ENCODE measurements at places on chromosomes 12 and 14.
A peak's percentile ranks its signal among the peaks of the same experiment; 100 is the strongest.

- peak; percentile 57 for DNase-seq
Measured at GRCh38 chr14:92729634-92730358, 18.6 kb downstream of the LGMN start.

DNA sequence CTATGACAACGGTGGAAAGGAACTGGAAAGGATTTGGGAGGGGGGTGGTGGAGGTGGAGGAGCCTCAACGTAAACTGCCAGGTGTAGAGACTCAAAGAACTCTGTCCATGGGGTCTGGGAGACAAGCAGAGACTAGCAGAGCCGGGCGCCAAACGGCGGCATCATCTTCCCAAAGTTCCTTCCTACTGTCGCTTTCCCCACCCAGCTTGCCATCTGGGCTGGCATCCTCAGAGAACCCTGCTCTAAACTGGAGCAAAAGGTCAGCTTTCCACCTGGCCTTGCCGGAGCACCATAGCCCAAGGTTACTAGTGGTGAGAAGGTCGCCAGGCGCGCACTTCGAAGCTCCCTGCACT is 4.0 kb upstream of the IRF2BPL start:
- DNase-seq, result no peak

GRCh38 chr12:108819920-108820706 is 37.3 kb downstream of the SSH1 start:
- no peak for DNase-seq

- no peak for DNase-seq
Measured at GRCh38 chr14:89807151-89807550, 147.4 kb downstream of the EFCAB11 start.

DNA sequence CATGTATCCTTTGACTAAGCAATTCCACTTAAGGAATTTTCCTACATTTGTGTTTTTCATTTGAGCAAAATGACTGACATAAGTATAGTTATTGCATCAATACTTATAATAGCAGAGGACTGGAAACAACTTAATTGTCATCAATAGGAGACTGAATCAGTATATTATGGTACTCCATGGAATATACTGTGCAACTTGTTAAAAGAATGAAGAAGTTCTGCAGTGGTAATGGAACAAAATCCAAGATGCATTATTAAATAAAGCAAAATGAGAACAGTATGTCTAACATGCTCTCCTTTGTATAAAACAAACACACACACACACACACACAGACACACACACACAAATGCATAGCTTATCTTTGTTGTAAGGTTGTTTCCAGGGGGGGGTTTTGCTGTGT is 303.1 kb downstream of the RAD51B start:
- no peak for DNase-seq

DNA sequence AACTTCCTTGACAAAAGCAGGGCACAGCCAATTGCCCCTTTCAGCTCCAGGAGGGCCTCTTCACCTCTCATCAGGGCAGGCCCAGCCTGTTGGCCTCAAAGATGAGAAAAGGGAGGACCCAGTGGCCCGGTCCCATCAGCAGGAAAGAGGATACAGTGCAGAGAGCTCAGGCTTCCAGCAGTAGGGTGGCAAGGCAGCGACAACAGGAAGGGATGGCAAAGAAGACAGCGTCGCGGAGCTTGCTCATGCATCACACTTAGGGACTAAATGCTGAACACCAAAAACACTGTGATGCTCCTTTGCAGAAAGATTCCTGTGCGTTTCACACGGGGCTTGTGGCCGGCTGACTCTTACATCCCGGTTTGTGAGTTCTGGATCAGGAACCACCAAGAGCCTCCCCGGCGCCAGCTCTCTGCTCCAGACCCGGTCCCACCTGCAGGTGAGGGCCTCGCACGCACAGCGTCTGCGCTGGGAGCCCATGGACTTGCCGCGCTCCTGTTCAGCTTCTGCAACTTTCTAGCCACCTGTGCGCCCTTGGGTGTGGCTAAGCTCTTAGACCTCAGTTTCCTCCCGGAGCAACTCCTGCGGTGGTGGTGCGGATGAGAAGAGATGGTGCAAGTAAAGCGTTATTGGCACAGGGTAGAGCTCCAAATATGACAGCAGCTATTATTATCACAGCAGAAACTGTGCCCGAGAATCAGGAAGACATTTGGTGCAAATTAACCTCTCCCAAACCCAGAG is 15.3 kb upstream of the BCL7A start:
- no peak for DNase-seq

GRCh38 chr14:68552075-68552474 is 240.8 kb downstream of the ZFP36L1 start:
- DNase-seq, result no peak

GRCh38 chr12:6294156-6295093 is 16.1 kb upstream of the PLEKHG6 start:
- no peak for DNase-seq

DNA sequence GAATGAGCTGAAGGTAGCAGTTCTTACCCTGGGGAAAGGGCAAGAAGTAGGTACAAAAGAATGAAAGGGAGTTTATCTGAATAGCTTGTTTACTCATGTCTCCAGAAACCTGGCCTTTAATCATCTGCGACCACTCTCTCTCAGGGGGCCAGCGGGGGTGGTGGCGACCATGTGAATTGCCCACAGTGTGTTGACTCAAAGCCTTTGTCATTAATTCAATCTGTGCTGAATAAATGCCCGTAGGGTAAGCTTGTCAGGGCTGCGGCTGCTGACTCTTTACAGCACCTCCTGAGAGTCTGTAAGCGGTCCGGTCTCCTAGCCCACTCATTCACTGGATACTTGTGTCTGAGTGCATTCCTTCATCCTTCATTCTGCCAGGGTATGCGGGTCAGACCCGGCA is 874.4 kb downstream of the SLC6A15 start:
- no peak for DNase-seq

- no peak for DNase-seq
Measured at GRCh38 chr12:93242154-93242972, 135.4 kb upstream of the NUDT4 start.

DNA sequence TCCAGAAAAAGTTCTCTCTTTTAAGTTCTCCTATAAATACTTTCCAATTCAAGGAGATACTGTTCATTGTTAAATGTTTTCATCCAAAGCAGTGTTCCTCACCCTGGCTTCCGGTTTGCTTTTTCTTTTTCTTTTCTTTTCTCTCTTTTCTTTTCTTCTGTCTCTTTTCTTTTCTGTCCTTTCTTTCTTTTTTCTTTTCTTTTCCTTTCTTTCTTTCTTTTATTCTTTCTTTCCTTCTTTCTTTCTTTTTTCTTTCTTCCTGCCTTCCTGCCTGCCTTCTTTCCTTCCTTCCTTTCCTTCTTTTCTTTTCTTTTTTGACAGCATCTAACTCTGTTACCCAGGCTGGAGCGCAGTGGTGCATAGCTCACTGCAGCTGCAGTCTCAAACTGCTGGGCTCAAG is 75.8 kb downstream of the PPM1A start:
- no peak for DNase-seq

GRCh38 chr12:119589097-119589496 is 4.5 kb upstream of the TMEM233 start:
- DNase-seq, result no peak

DNA sequence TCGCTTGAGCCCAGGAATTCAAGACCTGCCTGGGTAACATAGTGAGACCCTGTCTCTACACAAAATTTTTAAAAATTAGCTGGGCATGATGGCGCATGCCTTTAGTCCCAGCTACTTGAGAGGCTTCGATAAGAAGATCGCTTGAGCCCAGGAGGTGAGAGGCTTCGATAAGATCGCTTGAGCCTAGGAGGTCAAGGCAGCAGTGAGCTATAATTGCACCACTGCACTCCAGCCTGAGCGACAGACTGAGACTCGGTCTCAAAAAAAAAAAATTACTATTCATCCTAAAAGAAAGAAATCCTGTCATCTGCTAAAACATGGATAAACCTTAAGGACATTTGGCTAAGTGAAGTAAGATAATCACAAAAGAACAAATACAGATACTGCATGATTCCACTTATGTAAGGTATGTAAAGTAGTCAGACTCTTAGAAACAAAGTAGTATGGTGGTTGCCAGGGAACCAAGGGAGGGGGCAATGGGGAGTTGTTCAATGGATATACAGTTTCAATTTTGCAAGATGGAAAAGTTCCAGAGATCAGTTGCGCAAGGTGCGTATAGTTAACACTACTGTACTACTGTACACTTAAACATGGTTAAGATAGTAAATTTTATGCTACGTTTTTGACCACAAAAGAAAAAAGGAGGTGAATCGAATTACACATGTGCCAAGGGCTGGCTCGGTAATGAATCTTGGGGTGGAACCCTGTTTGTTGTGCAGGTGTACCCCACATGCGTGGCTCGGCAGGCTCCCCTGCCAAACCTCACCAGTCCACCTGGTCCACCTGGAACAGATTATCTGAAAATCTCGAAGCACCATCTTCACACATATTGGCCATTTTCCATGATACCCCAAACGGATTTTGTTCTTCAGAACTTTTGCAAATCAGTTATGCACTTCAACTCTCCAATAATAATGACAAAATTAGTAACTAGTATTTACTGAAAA is 18.3 kb upstream of the ATP2A2 start:
- no peak for DNase-seq
